Glutamatergic neuron (in vitro differentiated cells): ENCODE measurements at places on chromosomes 4 and X.

- peaks cover 4% of the 10 kb centered on the region for H3K27me3 ChIP-seq
- H3K36me3 ChIP-seq, result peaks cover 5% of the 10 kb centered on the region
- peaks cover 67% of the 10 kb centered on the region for H3K4me1 ChIP-seq
- DNase-seq, result no peak
Observed at GRCh38 chr4:89294573-89295269, 12.9 kb downstream of the GPRIN3 start.

- H3K27ac ChIP-seq, result no peak overlapping the region
- no peak overlapping the region for H3K4me3 ChIP-seq
- no peaks in the 10 kb centered on the region for H3K27me3 ChIP-seq
- H3K4me1 ChIP-seq, result peaks cover 11% of the 10 kb centered on the region
- no peak for DNase-seq
Observed at GRCh38 chrX:75278991-75279390, 5.1 kb downstream of the UPRT start.

GRCh38 chr4:43716721-43717395 lies 731.8 kb downstream of the KCTD8 start:
- no peak for DNase-seq
- no peaks in the 10 kb centered on the region for H3K36me3 ChIP-seq
- H3K4me3 ChIP-seq, result no peak overlapping the region
- H3K4me1 ChIP-seq, result peaks cover 9% of the 10 kb centered on the region

DNA sequence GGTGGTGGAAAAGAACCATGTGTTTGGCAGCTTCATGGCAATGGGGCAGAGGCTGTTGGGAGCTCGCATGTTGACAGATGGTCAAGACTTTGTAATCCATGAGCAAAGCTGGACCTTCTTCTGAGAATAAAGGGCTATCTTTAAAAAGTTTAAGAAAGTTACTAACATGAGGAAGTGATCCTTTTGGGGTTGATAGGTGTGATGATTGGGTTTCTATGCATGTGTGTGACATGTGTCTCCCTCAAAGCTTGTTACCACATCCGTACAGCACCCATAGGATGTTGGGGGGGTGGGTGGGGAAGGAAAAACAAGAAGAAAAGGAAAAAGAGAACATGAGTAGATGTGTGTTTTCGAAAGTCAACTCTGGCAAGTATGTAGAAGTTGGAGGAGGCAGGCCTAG lies 123.0 kb upstream of the TLR3 start:
- no peak overlapping the region for H3K27ac ChIP-seq
- DNase-seq, result no peak

DNA sequence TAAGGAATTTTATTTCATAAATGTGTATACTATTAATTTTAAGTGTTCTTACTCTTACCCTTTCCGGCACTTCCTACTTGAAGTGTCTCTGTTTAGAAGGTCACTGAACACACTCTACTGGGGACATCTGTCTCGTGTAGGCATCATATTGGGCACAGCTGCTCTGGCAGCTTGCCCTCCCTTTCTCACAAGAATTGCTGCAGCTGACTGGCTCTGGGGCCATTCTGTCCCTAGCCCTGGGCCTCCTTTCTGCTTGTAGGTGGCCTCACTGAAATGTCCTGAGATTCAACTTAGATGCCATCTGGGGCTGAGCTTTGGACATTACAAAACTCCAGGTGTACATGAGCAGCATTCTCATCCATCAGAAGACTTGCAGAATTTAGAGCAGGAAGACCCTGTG lies 49.6 kb downstream of the SMAD1 start:
- H3K4me3 ChIP-seq, result no peak overlapping the region
- DNase-seq, result peak; percentile 37
- peak overlapping the region; percentile 59 for H3K27ac ChIP-seq
- peaks cover 24% of the 10 kb centered on the region for H3K4me1 ChIP-seq

- H3K27ac ChIP-seq, result no peak overlapping the region
- H3K4me1 ChIP-seq, result no peaks in the 10 kb centered on the region
- no peak for DNase-seq
- H3K4me3 ChIP-seq, result no peak overlapping the region
- H3K27me3 ChIP-seq, result no peaks in the 10 kb centered on the region
Observed at GRCh38 chr4:176034499-176034898, 31.1 kb upstream of the WDR17 start.

GRCh38 chr4:81392164-81392563 lies 79.5 kb downstream of the RASGEF1B start:
- H3K27me3 ChIP-seq, result no peaks in the 10 kb centered on the region
- H3K4me3 ChIP-seq, result no peak overlapping the region
- no peaks in the 10 kb centered on the region for H3K36me3 ChIP-seq
- peaks cover 4% of the 10 kb centered on the region for H3K4me1 ChIP-seq

GRCh38 chrX:40031911-40032310 lies 65.8 kb downstream of the BCOR start:
- no peaks in the 10 kb centered on the region for H3K36me3 ChIP-seq
- no peak overlapping the region for H3K27ac ChIP-seq
- no peak overlapping the region for H3K4me3 ChIP-seq
- H3K4me1 ChIP-seq, result no peaks in the 10 kb centered on the region
- no peak for DNase-seq

DNA sequence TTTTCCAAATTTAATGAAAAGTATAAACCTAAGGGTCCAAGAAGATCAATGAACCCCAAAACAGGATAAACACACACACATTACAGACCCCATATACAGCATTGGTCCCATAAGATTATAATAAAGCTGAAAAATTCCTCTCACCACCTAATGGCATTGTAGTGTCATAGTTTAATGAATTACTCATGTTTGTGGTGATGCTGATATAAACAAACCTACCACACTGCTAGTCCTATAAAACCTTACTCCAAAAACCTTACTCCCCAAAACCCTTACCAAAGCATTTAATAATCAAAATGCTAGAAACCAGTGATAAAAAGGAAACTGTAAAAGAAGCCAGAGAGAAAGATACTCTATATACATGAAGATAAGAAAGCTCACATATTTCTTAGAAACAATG lies 148.1 kb upstream of the SH3RF1 start:
- H3K36me3 ChIP-seq, result no peaks in the 10 kb centered on the region
- H3K4me3 ChIP-seq, result no peak overlapping the region
- no peak overlapping the region for H3K27ac ChIP-seq
- H3K27me3 ChIP-seq, result peaks cover 2% of the 10 kb centered on the region

GRCh38 chr4:140085062-140085622 lies 68.8 kb downstream of the MAML3 start:
- no peak for DNase-seq
- no peaks in the 10 kb centered on the region for H3K36me3 ChIP-seq
- H3K4me3 ChIP-seq, result no peak overlapping the region
- peaks cover 41% of the 10 kb centered on the region for H3K4me1 ChIP-seq
- H3K27me3 ChIP-seq, result peaks cover 8% of the 10 kb centered on the region

DNA sequence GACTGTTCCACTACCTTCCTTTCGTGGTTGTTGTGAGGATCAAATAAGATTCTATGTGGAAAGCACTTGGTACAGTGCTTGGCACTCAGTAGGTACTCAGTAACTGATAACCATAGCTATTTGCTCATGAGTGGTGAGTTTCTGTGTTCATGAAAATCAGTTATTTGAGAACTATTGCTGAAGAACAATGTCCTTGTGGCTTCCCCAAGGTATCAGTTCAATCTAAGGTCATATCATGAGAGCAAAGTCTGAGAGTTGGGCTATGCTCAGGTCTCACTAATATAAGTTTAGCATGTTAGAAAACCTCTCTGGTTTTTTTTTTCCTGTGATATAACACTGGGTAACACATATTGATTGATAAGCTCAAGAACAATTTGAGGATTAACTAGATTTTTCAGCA lies 147.8 kb downstream of the GRIA3 start:
- no peak overlapping the region for H3K27ac ChIP-seq
- H3K27me3 ChIP-seq, result no peaks in the 10 kb centered on the region
- no peak overlapping the region for H3K4me3 ChIP-seq

GRCh38 chr4:166838975-166839614 lies 395.2 kb downstream of the SPOCK3 start:
- no peak overlapping the region for H3K4me3 ChIP-seq
- H3K4me1 ChIP-seq, result no peaks in the 10 kb centered on the region
- no peaks in the 10 kb centered on the region for H3K27me3 ChIP-seq
- no peak for DNase-seq
- H3K27ac ChIP-seq, result no peak overlapping the region
- no peaks in the 10 kb centered on the region for H3K36me3 ChIP-seq

- H3K36me3 ChIP-seq, result no peaks in the 10 kb centered on the region
- no peaks in the 10 kb centered on the region for H3K4me1 ChIP-seq
- peak; percentile 31 for DNase-seq
- H3K27me3 ChIP-seq, result peaks cover 12% of the 10 kb centered on the region
- H3K4me3 ChIP-seq, result no peak overlapping the region
- H3K27ac ChIP-seq, result no peak overlapping the region
Observed at GRCh38 chr4:2061186-2062131, 2.3 kb downstream of the NAT8L start.

DNA sequence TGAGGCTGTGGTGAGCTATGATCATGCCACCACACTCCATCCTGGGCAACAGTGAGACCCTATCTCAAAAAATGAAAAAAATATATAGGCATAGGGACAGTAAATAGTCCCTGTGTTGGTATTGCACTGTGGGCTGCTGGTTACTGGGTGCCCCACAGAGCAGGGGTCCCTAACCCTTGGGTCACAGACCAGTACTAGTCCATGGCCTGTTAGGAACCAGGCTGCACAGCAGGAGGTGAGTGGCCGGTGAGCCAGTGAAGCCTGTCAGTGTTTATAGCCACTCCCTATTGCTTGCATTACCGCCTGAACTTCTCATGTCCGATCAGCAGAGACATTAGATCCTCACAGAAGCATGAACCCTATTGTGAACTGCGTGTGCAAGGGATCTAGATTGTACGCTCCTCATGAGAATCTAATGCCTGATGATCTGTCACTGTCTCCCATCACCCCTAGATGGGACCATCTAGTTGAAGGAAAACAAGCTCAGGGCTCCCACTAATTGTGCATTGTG lies 106.5 kb downstream of the TNIP2 start:
- H3K27ac ChIP-seq, result no peak overlapping the region
- no peak for DNase-seq

GRCh38 chr4:179097741-179098140 lies 1655.5 kb upstream of the AGA start:
- no peak overlapping the region for H3K27ac ChIP-seq
- no peak for DNase-seq
- no peaks in the 10 kb centered on the region for H3K4me1 ChIP-seq
- no peaks in the 10 kb centered on the region for H3K27me3 ChIP-seq
- no peaks in the 10 kb centered on the region for H3K36me3 ChIP-seq
- no peak overlapping the region for H3K4me3 ChIP-seq

- H3K27me3 ChIP-seq, result peaks cover 3% of the 10 kb centered on the region
- no peaks in the 10 kb centered on the region for H3K36me3 ChIP-seq
- DNase-seq, result no peak
- no peak overlapping the region for H3K4me3 ChIP-seq
- no peak overlapping the region for H3K27ac ChIP-seq
Observed at GRCh38 chr4:184439386-184439785, 35.0 kb downstream of the IRF2 start.

- H3K4me3 ChIP-seq, result peak overlapping the region; percentile 71
- H3K27me3 ChIP-seq, result peaks cover 3% of the 10 kb centered on the region
Observed at GRCh38 chrX:120358737-120359456, 3.0 kb upstream of the ATP1B4 start.

DNA sequence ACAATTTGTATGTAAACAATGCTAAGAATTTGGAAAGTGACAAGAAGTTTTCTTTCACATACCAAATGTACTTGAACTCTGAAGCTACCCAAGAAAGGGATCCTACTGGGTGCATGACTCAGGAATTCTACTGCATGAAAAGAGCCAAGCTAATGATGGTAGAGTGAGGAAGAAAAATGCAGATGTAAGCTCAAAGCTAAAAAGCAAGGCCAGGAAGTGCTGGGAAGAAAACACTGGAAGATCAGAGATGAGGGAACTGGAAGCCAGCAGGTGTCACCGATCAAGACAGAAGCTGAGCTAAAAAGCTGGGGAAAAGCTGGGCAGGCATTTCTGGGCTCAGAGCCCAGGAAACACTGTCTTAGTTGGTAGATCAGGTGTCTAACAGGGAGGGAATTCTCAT lies 449.1 kb downstream of the NKX6-1 start:
- H3K4me1 ChIP-seq, result peaks cover 19% of the 10 kb centered on the region
- no peak for DNase-seq
- H3K27ac ChIP-seq, result no peak overlapping the region
- peaks cover 5% of the 10 kb centered on the region for H3K36me3 ChIP-seq
- no peak overlapping the region for H3K4me3 ChIP-seq
- peaks cover under 1% of the 10 kb centered on the region for H3K27me3 ChIP-seq

- no peaks in the 10 kb centered on the region for H3K4me1 ChIP-seq
- H3K4me3 ChIP-seq, result no peak overlapping the region
- H3K27ac ChIP-seq, result no peak overlapping the region
- peaks cover 3% of the 10 kb centered on the region for H3K27me3 ChIP-seq
Observed at GRCh38 chr4:17013382-17014006, 115.0 kb upstream of the LDB2 start.

DNA sequence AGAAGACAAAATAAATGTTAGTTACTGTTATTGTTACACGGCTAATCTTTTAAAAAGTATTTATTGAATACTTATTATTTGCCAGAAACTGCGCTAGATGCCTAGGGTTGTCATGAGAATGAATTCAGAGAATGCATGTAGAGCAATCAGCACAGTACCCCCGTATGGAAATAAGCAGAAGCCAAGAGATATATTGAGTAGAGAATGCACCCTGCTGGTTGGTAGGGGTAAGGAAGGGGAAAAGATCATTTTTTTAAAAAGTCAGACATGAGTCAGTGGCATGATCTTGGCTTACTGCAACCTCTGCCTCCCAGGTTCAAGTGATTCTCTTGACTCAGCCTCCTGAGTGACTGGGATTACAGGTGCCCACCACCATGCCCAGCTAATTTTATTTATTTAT lies 13.1 kb upstream of the DRP2 start:
- no peak overlapping the region for H3K4me3 ChIP-seq
- H3K4me1 ChIP-seq, result no peaks in the 10 kb centered on the region
- no peaks in the 10 kb centered on the region for H3K27me3 ChIP-seq

DNA sequence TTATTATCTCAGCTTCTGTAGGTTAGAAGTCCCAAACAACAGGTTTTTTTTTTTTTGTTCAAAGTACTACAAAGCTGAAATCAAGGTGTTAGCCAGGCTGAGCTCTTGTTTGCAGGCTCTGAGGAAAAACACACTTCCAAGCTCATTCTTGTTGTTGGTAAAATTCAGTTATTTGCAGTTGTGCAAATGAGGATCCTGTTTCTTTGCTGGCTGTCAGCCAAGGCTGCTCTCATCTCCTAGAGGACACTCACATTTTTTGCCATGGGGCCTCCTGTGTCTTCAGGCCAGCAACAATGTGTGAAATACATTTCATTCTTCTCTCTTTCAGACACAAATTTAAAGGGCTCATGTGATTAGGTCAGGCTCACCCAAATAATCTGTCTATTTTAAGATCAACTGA lies 60.3 kb upstream of the HSD17B10 start:
- DNase-seq, result no peak
- H3K36me3 ChIP-seq, result no peaks in the 10 kb centered on the region
- no peaks in the 10 kb centered on the region for H3K27me3 ChIP-seq
- no peaks in the 10 kb centered on the region for H3K4me1 ChIP-seq

- H3K36me3 ChIP-seq, result peaks cover 9% of the 10 kb centered on the region
- H3K27me3 ChIP-seq, result peaks cover 5% of the 10 kb centered on the region
- H3K27ac ChIP-seq, result peak overlapping the region; percentile 60
- H3K4me1 ChIP-seq, result peaks cover 3% of the 10 kb centered on the region
- DNase-seq, result peak; percentile 28
- peak overlapping the region; percentile 83 for H3K4me3 ChIP-seq
Observed at GRCh38 chr4:185470501-185471195, 885 bp downstream of the CCDC110 start.
